ENCODE measurements at places on chromosomes 4 and X.
A peak's percentile ranks its signal among the peaks of the same experiment; 100 is the strongest.

DNA sequence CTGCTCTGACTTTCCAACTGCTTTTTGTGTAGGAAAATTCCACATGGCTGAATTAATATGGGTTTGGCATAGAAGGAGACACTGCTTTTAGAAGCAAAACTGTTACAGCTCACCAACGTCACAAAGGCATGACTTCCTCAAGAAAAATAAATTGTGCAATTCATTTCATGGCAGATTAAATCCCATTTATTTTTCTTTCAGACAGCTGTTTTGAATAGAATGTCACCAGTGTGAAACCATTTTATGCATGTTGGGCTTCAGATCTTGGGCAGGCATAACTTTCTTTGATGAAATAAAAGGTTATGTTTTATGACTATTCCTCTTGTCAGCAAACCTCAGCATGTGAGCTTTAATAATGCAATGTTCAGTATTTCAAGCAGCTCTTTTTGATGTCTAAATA is 542.8 kb downstream of the GALNTL6 start:
- no peak for DNase-seq

- DNase-seq = peak; percentile 10
These were observed 204.7 kb upstream of the S100G start for GRCh38 chrX:16445166-16445752.

DNA sequence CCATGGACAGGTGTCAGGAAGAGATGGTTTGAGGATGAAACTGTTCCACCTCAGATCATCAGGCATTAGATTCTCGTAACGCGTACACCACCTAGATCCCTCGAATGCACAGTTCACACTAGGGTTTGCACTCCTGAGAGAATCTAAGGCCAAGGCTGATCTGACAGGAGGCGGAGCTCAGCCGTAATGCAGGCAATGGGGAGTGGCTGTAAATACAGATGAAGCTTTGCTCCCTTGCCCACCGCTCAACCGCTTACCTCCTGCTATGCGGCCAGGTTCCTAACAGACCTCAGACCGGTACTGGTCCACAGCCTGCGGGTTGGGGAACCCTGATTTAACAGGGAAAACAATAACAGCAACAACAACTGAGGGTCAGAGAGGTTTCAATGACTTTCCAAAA is 2.0 kb upstream of the TEC start:
- no peak for DNase-seq

- DNase-seq = no peak
These were observed 31.7 kb upstream of the PDLIM3 start for GRCh38 chr4:185566972-185567371.

DNA sequence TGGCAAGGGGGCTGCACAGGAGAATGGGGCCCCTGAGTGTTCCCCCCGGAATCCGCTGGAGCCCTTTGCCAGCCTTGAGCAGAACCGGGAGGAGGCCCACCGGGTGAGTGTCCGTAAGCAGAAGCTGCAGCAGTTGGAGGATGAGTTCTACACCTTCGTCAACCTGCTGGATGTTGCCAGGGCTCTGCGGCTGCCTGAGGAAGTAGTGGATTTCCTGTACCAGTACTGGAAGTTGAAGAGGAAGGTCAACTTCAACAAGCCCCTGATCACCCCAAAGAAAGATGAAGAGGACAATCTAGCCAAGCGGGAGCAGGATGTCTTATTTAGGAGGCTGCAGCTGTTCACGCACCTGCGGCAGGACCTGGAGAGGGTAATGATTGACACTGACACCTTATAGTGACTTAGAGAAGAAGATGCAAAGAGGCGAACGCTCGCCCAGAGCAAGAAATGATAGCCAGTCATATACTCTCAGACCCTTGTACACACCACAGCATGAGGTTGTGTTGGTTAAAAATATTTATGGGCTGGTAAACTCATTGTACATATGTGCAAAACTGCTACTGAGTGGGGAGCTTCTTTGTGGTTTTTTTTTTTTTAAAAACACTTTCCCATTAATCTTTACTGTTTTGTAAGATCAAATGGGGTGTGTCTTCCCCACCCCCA is 52.5 kb downstream of the JADE1 start:
- no peak for DNase-seq

GRCh38 chr4:98658287-98659105 is at the start of gene TSPAN5:
Gene TSPAN5 (minus strand): TSS chr4:98658611.
- DNase-seq = peak; percentile 71

DNA sequence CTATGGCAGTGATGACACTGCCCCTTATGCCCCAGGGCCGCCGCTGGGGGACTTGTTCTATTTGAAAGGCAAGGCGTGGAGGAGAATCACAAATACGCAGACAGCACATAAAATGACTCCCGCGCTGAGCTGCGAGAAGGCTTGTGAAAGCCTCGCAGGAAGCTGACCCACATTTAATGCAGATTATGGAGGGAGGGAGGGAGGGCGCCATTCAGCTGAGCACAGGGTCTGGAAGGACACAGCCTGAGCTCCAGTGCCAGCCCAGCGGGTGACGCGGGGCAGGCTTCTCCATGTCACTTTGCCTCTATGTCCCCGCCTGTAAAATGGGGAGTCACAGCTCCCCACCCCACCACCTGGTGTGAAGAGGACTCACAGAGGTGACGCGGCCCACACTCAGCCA is 14.3 kb downstream of the ABLIM2 start:
- DNase-seq = no peak

DNA sequence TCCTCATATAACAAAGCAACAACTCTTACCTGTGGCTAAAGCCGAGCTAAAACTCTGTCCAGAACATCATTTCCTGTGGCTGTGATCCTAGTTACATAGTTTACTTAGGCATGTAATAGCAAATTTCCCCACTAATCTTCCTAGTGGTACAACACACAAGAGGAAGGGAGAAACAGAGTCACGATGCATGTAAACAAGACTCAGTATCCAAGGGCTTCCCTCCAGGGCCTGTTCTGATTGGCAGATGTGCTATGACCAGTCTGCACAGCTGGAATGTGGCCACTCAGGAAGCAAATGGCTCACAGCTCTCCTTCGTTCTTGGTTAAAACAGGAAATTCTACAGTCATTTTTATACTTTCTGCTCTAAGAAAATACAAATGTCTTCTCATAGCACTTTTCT is 49.2 kb upstream of the PRSS48 start:
- DNase-seq = no peak

GRCh38 chr4:38669208-38669607 is 5.2 kb downstream of the KLF3 start:
- DNase-seq = no peak

- DNase-seq = no peak
These were observed 731 bp upstream of the GPC3 start for GRCh38 chrX:133985967-133986683.

DNA sequence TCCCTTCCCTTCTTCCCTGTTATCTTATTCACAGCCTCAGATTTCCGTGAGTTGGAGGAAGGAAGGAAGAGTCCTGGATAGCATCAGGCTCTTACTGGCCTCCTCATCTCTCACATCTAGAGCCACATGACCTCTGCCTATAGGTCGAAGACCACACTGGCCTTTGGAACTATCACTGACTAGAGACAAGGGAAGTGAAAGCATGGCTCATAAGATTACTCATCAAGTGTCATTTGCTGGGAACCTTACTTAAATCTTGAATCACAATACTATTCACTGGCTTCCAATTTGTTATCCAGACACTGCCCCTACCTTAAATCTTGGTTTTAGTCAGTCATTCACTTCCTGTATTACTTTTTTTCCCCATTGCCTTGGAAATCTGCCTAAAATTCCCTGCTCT is 61.6 kb upstream of the MTMR8 start:
- DNase-seq = no peak

DNA sequence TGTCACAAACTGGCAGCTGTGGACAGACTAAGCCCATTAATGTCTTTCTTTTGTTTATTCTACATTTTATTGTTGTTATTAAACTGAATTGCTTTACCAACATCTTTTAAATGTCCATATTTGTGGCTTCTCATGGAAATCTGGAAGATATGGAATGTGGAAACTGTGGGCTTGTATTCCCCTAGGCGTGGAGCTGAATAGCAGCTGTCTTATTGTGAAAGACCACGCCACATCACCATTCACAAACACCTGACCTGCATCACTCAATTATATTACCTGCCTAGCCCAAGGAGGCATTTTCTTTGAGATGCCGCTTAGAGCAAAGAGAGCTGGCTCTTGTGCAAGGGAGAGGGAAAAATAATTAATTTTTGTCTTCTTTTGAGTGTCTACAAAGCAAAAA is 96.9 kb upstream of the GPRIN3 start:
- no peak for DNase-seq

GRCh38 chr4:20464381-20464780 is 212.7 kb downstream of the SLIT2 start:
- no peak for DNase-seq

GRCh38 chr4:145061318-145061920 is 36.6 kb downstream of the ANAPC10 start:
- no peak for DNase-seq

DNA sequence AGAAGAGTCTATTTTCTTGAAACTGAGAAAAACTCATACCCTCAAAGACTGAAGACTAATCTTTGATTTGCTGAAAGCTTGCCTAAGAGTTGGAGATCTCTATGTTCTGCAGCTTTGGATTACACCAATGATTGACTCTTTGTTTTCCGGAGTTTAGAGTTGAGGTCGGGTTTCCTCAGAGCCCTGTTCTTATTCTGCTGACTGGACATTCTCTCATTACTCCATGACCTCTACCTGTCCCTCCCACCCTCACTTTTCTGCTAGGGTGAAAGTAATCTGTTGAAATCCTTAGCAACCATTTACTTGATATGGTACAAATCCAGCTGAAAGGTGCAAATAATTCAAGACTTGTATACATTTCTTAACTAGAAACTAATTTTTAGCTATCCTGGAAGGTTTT is 421.5 kb upstream of the FRG1 start:
- no peak for DNase-seq

GRCh38 chrX:107673933-107674479 is 45.7 kb downstream of the PRPS1 start:
- peak; percentile 79 for DNase-seq

- no peak for DNase-seq
These were observed 759.2 kb downstream of the DMD start for GRCh38 chrX:32451954-32452695.

DNA sequence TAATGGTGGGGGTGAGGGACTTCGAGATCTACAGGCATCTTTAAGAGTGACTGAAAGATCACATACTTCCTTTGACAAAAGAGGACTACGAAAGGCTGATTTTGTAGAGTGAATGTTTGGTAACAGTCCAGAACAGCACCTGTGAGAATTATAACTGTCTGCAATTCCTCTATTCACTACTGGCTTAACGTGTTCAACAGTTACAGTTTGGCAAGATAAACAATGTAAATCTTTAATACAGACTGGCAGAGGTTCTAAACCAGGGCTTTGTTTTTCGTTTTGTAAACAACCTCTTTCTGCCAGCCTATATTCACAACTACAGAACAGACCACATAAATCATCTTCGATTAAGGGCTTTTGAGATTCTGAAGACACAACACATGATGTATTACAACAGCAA is 66.9 kb downstream of the NCAPG start:
- no peak for DNase-seq

DNA sequence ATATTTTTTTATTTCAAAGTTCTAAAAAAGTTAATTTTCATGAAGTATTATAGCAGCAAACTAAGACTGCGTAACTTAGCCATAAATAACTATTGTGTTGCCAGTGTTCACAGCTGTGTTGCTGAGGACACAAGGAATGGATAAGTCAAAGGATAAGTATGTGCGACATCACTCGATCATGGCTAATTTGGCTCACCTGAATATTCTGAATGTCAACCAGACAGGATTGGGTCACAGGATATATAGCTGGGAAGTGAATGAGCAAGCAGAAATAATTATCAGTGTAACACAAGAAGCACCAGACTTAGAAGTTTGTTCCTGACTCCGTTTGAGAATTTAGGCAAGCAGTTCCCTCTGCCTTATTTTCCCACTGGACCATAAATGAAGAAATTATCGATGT is 33.9 kb downstream of the PRDM8 start:
- no peak for DNase-seq

GRCh38 chr4:189098932-189099696 is 841.6 kb upstream of the FRG1 start:
- no peak for DNase-seq

Data from stimulated activated CD8-positive, alpha-beta memory T cell treated with anti-CD3 and anti-CD28 coated beads, Interleukin-12 subunit alpha, Interleukin-12 subunit beta, amount 100 ng/mL, for 1 hour (primary cell).